ENCODE measurements at places on chromosomes 6 and 20.

GRCh38 chr6:37619641-37620040 lies 78.0 kb downstream of the MDGA1 start:
- DNase-seq, result no peak

DNA sequence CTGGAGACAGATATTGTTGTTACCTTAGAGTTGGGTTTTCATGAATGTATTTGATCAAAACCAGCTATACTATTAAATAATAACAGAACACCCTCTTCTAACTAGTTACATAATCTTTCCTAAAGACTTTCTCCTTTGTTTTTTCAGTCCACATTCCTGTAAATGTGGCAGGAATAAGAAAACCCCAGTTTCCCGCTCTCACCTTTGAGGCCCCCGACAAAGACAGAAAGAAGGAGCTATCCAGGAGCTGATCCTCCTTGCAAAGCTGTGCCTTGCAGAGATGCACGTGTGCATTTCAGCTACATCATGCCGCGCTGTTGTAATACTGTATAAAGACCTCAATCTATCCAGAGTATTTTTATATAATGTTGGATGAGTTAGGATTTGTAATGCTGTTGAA lies 102.7 kb downstream of the SLC22A3 start:
- no peak for DNase-seq

DNA sequence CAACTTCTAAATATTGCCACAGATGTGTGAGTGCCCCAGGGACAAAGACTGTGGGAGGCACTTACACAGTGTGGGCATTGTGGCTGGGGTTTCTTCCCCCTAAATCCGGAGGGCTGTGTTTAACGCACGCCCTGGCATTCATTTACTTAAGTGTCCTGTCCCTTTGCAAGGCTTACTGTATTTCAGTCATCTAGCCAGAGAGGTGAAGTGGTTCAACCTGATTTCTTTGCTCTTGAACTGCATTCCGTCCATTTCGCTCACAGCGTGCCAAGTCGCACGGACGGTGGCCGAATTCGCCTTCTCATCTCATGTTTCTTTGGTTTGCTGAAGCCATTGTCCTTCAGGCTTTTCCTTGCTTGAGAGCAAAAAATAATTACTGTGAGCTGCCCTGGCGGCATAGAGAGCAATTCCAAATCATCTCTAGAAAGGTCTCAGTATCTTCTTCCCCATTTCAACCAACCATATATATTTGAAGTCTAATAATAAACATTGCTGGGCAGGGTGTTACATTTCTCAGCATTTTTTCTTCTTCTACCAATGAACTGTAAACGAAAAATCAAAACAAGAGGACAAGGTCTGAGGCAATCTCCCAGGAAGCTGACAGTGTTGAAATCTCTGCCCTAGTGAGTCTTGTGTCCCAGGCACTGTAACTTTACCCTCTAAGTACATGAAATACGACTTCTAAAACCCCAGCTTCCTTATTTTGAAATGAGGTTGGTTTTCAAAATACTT lies 16.9 kb downstream of the SYTL3 start:
- no peak for DNase-seq

DNA sequence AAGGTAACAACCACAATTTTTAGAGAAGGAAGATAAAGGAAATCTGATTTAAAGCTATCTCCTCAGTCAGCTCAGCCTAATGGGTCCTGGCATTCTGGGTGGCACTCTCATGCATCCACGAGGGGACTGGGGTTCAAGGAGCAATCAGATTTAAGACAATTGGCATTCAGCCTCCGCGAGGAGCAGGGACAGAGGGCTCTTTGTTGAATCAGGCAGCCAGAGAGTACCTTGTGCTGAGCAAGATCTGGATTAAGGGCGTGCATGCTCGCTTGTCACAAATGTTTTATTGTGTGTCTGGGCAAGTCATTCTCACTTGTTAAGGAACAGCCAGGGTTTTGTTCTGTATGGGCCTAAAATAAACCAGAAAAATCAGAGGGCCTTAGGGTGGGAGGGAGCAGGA lies 475.3 kb upstream of the NRSN1 start:
- DNase-seq, result peak; percentile 14

DNA sequence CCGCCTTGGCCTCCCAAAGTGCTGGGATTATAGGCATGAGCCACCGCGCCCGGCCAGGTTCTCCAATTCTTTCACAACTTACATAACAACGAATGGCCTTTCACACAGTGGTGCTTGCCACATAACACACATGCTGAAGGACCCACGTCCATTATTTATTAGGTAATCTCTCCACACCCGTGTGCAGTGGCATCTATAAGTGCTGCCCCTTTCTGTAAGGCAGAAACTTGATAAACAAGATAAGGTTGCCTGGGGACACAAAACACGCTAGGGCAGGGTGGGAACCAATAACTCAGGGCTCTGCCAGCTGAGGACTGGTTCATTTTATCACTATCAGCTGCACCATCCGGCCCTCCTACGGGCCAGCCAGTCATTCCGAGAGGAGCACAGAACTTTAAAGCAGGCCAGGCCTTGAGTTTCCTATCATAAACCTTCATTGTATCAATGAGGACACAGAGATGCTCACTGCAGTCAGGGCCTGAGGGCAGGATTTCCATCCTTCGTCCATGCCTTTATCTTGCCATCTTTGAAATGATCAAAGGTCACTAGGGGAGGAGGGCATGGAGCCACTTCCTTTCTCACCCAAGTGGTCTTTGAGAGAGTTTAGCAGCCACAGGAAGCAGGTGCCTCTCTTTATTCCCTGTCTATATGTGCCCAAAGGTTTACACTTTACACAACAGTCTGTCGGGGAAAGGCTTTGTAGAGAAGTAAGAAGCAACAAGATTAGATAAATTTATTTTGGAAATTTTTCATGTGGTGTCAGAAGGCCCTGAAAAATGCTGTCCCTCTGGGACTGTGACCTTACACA lies 37.6 kb downstream of the GPLD1 start:
- no peak for DNase-seq

GRCh38 chr20:58011106-58011946 lies 217.1 kb downstream of the ANKRD60 start:
- no peak for DNase-seq

DNA sequence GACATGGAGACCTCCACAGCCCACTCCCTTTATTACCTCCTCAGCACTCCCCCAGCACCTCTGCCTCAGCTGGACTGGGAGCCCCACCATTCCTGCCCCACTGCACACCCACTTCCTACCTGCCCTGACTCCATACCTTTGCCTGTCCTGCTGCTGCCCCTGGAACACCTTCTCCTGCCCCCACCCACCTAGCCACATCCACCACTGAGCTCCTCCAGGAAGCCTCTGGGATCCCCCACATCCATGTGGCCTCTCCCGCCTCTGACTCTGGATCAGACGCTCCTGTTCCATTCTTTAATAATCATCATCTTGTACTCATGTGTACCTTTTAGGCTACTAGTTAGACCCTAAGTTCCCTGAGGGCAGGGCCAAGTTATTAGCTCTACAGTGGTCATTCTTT lies 2.2 kb upstream of the SDCBP2 start:
- no peak for DNase-seq

- no peak for DNase-seq
Measured at GRCh38 chr6:3282476-3283236, 23.9 kb downstream of the PSMG4 start.

- DNase-seq, result no peak
Measured at GRCh38 chr6:44471271-44471981, 83.9 kb downstream of the CDC5L start.

GRCh38 chr6:155107432-155108069 lies 112.4 kb downstream of the TIAM2 start:
- DNase-seq, result no peak

DNA sequence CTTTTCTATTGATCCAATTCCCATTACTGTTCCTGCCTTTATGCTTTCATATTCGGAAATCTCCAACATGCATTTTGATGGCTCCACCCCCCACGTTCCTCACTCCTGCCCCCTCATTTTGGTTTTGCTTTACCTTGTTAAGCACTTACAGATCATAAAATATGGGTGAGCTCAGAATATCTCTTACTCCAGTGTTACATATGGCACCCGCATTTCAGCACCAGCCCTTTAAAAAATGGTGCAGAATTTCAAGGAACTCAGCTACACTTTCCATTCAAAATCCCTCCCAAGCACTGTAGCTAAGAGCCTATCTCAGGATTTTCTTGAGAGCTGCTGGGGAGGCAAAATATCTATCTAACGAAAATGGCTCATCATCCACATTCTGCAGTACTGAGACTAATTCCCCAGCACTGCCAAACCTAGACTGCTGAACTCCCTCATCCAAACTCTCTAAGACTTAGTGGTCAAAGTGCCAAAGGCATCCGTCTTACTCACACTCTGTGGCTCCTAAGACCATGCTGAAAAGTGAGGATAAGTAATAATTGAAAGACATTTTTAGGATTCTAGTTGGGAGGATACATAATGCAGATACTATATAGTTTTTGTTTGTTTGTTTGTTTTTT lies 7.8 kb downstream of the SGK1 start:
- no peak for DNase-seq

DNA sequence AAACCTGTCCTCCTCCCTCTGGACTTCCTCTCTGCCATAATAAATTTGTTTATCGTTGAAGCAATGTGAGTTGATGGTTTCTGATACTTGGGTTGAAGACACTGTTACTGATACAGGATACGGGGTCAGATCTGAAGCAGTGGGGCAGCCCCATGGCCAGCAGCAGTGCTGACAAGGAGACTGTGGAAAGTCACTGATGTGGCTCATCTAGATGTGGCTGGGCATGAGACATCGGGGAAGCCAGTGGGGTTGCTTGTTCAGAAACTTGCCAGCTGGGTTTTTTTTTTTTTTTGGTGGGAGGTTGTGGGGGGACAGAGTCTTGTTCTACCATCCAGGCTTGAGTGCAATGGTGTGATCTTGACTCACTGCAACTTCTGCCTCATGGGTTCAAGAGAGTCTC lies 2.6 kb upstream of the BPI start:
- DNase-seq, result no peak

DNA sequence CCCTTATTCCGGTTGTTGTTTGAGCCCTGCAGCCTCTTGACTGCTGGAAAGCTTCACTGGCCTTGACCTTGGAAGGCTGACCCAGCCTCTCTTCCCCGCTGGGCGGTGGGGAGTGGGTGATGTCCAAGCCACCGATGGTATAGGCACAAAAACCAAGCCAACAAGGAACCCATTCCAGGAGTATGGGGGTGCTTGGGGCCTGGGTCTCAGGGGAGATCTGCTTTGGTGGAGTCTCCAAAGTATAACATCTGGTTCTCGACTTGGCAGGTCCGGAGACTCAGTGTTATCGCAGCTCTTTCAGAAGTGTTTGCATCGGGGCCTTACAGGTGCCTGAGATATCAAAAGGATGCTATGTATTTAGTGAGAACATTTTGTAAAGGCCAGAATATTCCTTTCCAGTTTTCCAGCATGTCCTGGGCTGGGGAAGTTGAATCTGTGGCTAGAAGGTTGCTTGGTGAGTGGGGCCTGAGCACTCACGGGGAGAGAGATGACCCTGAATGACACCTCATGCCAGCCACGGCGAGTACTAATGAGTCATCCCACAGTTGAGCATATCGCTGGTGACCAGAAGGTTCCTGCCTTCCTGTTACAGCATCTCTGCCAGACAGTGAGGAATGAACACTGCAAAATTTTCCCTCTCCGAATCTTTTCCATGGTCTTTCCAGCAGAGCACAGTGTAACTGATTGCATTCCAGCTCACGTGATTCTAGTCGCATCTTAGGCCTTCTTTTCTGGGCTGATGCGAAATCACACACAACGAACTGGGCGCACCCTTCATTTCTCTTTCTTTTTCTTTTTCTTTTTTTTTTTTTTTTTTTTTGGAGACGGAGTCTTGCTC lies 133.9 kb downstream of the ZDHHC14 start:
- DNase-seq, result no peak

- DNase-seq, result no peak
Measured at GRCh38 chr6:166977621-166978525, 21.3 kb upstream of the CEP43 start.

GRCh38 chr6:63864061-63864460 lies 228.5 kb downstream of the PHF3 start:
- no peak for DNase-seq

DNA sequence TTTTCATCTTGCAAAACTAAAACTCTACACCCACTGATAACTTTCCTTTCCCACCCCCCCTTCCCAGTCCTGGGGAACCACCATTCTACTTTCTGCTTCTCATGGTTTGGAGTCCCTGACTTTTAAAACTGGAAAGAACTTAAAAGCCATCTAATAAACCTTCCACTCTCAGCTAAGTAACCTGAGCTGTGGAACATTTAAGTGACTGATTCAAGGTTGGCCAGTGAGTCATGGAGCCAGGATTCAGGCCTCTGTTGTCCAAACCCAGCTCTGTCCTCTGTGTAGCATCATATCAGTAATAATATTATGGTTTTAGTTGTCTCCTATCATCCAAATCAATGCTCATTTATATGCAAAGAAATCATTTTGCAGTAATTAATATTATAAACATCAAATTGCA lies 176.0 kb upstream of the NT5E start:
- DNase-seq, result no peak

- DNase-seq, result peak; percentile 21
Measured at GRCh38 chr6:147508042-147508865, at the start of gene SAMD5. SAMD5 (plus strand) TSS chr6:147508690; CDS start chr6:147508929, 239 bp downstream.

DNA sequence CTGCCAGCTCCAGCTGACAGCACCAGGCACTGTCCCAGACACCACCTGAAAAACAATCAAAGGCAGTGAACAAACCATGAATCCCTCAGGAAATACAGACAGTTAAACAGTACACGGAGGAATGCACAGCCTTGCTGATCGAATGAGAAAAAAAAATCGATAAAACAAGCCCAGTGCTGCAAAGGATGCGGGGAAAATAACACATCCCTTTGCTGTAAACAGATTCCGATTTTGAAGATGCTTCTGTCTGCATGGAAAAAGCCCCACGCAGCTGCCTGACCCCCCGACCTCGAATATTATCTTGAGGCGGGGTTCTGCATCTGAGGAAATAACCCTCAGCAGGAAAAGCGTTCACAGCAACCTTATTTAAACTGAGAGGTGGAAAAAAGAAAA lies 43.9 kb downstream of the RBM38 start:
- no peak for DNase-seq

- no peak for DNase-seq
Measured at GRCh38 chr6:48281217-48281616, 170.2 kb upstream of the PTCHD4 start.

DNA sequence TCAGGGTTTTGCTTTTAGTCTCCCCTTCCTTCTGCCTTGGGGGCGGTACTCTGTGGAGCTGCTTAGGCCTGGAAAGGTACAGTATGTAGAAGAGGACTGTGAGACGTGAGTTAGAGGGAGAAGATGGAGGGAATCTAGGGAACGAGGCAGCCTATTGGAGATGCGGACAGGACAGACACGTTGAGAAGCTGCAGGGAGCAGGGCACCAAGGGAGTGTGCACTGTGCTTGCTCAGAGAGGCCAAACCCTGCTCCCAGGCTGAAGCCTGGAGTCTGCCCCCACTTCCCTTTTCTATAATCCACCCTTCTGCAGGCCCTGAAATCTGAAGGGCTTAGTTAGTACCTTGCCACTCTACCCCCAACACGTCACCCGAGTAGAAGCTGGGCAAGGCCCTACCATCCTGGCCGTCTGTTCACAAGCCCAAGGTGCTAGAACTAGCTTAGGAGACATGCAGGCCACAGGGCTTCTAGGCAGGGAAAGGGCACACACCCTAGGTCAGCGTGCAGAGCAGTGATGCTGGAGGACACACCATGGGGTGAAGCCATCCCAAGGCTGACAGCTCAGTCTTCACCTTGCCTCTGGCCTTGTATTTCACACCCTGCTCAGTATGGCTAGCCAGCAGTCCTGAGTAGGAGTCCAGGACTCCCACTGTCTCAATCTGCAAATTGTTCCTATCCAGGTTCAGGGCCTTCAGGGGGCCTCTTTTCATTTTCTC lies 6.9 kb downstream of the TP53INP2 start:
- no peak for DNase-seq
